T-helper 1 cell (primary cell): ENCODE measurements at places on chromosomes 6 and 20.

DNA sequence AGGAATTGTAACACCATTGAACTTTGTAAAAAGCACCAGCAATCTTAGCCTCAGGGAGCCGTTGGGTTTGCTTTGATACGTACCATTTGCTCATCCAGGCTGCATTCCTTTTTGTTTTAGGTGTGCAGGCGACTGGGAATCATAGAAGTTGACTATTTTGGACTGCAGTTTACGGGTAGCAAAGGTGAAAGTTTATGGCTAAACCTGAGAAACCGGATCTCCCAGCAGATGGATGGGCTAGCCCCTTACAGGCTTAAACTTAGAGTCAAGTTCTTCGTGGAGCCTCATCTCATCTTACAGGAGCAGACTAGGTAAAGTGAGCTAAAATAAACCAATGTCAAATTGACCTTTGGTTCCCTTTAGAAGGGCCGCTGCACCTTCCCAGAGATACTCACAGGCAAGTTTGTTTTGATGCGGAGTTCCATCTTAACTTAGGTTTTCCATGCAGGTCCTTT is 1.6 kb downstream of the MYLIP start:
- no peak for DNase-seq

DNA sequence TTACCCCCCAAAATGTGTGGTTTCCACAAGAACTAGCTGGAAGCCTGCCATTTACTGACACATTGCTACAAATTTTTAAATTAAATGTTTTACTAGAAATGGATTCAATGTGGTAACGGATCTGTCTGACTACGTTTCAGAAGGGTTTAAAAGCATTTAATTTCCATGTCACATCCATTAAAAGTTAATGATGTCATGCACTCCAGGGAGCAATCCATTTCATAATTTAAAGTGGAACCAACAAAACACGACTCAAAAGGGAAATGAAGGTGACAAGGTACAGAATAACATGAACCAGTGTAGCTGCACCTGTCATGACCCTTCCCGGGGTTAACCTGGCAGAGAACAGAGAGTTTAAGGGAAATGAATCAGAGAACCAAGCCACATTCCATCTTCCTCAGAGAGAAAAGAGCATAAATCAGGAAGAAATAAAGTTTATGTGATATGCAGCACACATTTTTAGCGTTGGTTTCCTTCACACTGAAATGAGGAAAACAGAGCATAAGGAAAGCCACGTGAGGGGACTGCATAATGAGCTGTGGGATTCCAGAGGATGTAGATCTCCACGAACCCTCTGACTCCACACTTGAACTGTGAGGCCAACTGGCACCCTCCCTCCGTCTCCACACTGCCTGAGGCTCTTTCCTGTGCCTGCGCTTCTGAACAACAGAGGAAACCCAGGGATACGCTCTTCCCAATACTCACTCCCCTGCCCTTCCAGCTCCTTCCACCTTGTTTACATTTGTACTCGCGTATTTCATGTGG is 170.3 kb upstream of the AHI1 start:
- DNase-seq, result no peak

DNA sequence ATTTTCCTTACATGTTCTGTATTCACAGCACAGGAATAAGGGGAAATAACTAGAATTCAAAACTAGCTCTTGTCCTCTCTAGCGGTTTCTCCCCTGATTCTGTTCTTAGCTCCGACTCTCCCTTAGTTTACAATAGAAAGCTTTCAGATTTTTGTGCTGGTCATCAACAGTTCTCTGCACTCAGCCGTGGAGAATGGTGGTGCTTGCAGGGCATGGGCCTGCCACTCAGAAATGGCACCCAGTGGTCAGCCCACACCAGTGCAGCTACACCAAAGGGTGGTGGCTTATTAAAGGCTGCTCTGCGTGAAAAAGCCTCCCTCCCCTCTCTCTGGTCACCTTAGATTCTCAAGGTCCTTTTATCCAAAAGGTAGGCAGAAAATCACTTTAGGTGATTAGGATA is 123.5 kb downstream of the SASH1 start:
- no peak for DNase-seq

GRCh38 chr20:24001712-24002405 is 13.3 kb upstream of the GGTLC1 start:
- no peak for DNase-seq

DNA sequence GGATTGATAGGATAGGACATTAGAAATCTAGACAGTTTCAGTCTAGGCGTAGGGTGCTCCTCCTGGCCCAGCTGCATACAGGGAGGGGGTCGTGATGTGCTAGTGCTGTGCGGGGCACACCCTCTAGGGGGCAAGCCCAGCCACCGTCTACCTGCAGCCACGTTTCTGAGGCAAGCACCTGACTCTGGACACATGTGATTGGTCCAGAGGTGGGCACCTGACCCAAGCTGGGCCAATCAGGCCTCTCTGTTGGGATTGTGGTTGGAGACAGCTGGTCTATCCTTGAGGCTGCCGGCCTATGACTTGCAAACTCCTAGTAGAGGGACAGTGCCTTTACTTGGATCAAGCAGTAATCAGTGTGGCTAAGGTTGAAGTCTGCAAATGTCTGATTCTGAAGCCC is 317.1 kb downstream of the BMP7 start:
- no peak for DNase-seq

GRCh38 chr6:448296-449056 is 56.9 kb downstream of the IRF4 start:
- no peak for DNase-seq

GRCh38 chr6:146146836-146147235 is 118.0 kb downstream of the GRM1 start:
- no peak for DNase-seq

- DNase-seq, result no peak
Measured at GRCh38 chr6:166904101-166904746, 52.1 kb downstream of the RNASET2 start.

- no peak for DNase-seq
Measured at GRCh38 chr6:6357530-6357929, 37.1 kb upstream of the F13A1 start.

DNA sequence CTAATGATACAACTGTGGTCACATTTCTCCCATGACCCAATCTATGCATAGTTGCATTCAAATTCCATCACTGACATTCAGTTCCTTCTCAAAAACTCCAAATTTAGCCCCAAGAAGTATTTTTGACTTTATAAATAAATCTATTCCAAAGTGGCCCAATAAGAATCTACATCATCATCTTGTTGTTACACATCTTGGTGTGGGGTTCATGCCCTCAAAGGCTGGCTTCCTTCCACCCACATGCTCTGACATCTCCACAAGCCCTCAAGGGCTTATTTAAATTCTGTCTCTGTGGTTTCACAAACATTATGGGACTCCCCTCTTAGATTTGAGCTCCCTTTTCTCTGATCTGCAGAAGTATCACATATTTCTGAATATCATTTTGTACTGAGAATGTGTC is 585.3 kb upstream of the BTBD3 start:
- DNase-seq, result no peak

- no peak for DNase-seq
Measured at GRCh38 chr6:32982084-32982701, 13.8 kb downstream of the BRD2 start.

DNA sequence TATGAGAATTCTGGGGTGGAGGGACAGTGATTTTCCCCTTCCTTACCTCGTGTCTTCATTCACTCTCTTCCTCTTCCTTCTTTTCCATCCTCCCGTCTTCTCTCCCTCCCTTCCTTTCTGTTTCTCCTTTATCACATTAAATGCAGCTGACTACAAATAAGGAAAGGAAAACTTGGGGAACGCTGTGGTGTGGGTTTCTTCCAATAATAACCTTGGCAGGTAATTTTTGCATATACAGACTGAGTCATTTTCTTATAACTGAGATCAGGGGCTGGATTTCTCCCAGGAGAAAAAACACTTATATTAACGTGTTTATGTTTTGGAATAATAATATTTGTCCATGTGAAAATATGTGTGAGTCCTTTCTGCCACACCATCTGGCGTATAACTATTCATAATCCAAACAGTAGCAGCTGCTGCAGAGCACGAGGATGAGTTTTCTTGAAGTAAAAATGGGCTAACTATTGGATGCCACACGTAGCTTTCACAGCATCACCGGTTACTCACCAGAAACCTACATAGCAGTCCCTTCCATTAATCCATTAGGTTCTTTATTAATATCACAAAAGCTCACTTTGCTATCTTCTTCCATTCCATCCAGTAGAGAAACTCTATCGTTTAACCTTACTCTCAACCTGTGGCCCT is 139.2 kb upstream of the SASH1 start:
- DNase-seq, result no peak

DNA sequence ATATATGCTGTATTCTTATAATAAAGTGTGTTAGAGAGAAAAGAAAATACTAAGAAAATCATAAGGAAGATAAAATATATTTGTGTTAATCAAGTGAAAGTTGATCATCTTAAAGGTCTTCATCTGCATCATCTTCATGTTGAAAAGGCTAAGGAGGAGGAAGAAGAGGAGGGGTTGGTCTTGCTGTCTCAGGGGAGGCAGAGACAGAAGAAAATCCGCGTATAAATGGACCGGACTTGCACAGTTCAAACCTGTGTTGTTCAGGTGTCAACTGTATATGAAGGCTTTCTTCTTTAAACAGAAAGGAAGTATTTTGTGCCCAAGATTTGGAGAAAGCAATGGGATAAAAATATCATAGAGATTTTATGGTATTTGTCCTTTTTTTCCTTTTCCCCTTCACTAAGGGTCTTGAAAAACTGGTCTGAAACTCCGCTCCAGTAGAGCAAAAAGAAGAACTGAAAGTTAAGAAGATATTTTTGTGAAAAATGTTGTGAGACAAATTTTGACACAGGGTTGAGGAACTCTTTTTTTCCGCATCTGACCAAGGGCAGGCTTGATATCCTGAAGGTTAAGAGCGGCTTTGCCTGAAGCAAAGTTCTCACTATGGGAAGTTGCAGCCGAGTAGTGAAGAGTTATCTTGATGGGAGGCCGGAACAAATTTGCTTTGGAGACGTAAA is 350.7 kb downstream of the LAMA2 start:
- no peak for DNase-seq

DNA sequence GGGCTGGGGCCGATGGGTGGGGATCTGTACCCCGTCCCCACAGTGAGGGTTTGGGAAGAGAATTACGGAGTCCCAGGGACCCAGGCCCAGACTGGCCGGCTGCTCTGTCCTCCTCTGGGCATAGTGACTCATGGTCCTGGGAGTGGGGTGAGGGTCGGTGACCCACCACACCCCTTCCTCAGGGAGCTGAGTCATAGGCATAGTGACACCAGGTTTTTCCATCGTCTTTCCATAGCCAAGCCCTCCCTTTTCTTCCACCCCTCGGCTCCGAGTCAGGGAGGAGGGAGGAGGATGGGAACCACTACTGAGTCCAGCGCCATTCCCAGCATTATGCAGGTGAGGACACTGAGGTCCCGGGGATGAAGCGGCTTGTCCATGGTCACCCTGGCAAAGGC is 8.9 kb downstream of the CYP21A2 start:
- no peak for DNase-seq

GRCh38 chr6:36729161-36729524 is 31.5 kb downstream of the RAB44 start:
- DNase-seq, result no peak

DNA sequence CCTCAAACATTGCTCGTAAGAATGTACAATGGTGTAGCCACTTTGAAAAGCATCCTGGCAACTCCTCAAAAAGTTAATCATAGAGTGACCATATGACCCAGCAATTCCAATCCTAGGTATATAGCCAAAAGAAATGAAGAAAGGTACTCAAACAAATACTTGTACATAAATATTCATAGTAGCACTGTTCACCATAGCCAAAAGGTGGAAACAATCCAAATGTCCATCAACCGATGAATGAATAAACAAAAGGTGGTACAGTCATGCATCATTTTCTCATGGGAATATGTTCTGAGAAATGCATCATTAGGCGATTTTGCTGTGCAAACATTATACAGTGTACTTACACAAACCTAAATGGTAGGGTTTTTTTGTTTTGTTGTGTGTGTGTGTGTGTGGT is 74.4 kb upstream of the TBC1D7 start:
- DNase-seq, result no peak

GRCh38 chr6:53811746-53812145 is 16.9 kb downstream of the LRRC1 start:
- DNase-seq, result no peak

GRCh38 chr6:146620655-146621054 is 21.9 kb downstream of the ADGB start:
- DNase-seq, result no peak

DNA sequence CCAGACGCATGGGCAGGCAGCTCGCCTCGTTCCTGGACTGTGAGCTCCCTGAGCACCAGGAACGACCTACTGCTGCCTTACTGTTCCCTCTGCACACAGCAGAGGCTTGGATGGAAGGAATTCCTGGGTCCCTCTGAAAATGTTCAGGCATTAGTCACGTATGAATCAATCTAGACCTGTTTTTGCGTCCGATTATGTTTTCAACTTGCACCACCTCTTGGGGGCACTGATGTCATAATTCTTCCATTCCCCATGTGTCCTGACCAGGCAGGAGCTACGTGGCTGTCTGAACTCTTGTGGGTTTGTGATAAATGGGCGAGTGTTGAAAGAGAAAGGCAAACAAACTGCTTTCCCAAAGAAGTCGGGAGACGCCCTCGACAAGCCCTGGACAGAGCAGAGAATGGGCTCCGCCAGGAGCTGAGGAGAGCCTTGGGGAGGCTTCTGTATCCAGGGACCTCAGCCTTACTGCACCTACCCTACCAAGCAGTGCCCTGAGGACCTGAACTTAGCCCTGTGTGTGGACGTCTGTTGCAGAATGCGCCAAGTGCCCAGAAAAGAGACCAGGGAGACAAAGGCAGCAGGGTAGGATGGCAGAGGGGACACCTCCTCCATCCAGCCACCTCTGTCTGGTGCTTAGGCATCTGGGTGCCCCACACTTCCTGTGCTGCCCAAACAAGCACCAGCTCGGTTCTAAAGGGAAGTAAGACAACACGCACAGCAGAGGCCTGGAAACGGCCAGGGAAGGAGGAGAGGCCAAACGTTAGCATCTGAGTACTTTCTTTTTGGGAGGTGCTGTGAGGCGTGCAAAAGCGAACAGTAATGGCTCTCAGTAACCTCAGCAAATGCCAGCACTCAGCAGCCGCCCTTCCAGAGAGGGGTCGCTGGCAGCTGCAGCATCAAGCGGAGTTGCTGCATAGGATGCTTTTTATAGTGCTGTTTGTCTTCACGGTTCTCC is 124.2 kb downstream of the LY86 start:
- DNase-seq, result no peak

DNA sequence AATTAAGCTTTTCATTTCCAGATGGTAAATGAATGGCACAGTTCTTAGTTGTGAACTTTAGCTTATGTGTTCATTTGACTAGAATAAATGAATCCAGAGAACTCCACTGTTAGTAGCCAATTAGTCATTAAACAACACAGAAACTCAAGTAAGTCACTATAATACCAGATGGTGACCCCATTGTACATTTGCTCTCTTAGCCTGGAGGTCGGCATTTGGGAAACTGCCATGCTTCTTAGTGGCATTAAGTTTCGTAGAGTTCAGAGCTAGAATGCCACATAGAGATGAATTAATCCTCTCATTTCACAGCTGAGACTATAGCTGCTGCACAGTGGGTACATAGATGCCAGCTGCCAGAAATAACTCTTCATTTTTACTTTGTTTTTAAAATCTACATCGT is 10.8 kb upstream of the DTNBP1 start:
- DNase-seq, result no peak
